Nephron progenitor cell (in vitro differentiated cells): ENCODE measurements at places on chromosomes 1 and 21.

GRCh38 chr1:173507205-173507846, 30.2 kb downstream of the PRDX6 start:
- H3K27ac ChIP-seq: peak overlapping the region; percentile 84
- no peak overlapping the region for H3K4me3 ChIP-seq
- peaks cover 7% of the 10 kb centered on the region for H3K27me3 ChIP-seq
- H3K36me3 ChIP-seq: no peaks in the 10 kb centered on the region

GRCh38 chr1:227707846-227708245, 27.3 kb downstream of the JMJD4 start:
- no peak overlapping the region for H3K27ac ChIP-seq
- no peak overlapping the region for H3K4me3 ChIP-seq
- no peaks in the 10 kb centered on the region for H3K4me1 ChIP-seq

GRCh38 chr1:160777486-160778089, 18.4 kb upstream of the LY9 start:
- peaks cover 15% of the 10 kb centered on the region for H3K4me1 ChIP-seq
- H3K27me3 ChIP-seq: no peaks in the 10 kb centered on the region
- H3K36me3 ChIP-seq: no peaks in the 10 kb centered on the region

GRCh38 chr21:41640748-41641509, 125.9 kb downstream of the RIPK4 start:
- H3K4me1 ChIP-seq: peaks cover 33% of the 10 kb centered on the region
- H3K27ac ChIP-seq: no peak overlapping the region
- no peaks in the 10 kb centered on the region for H3K36me3 ChIP-seq
- H3K27me3 ChIP-seq: no peaks in the 10 kb centered on the region
- no peak for DNase-seq
- H3K4me3 ChIP-seq: no peak overlapping the region

DNA sequence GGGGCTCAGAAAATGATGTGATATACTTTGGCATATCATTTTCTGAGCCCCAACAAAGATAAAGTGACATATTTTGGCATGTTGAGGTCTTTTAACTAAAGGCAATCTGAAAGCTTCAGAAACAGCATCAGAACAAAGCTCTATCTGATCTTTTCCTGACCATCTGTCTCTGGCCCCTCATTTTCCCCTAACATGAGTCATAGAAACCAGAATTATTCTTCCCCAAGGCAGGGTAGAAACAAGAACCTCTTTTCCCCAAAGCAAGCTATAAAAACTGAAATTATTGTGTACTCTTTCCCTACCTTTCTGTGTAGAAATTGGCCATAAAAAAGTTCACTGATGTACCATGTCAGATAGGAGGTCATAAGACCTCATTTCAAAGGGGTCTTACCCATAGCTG, 48.7 kb upstream of the PLA2G4A start:
- no peak overlapping the region for H3K4me3 ChIP-seq
- no peak overlapping the region for H3K27ac ChIP-seq
- H3K36me3 ChIP-seq: no peaks in the 10 kb centered on the region
- no peaks in the 10 kb centered on the region for H3K4me1 ChIP-seq

DNA sequence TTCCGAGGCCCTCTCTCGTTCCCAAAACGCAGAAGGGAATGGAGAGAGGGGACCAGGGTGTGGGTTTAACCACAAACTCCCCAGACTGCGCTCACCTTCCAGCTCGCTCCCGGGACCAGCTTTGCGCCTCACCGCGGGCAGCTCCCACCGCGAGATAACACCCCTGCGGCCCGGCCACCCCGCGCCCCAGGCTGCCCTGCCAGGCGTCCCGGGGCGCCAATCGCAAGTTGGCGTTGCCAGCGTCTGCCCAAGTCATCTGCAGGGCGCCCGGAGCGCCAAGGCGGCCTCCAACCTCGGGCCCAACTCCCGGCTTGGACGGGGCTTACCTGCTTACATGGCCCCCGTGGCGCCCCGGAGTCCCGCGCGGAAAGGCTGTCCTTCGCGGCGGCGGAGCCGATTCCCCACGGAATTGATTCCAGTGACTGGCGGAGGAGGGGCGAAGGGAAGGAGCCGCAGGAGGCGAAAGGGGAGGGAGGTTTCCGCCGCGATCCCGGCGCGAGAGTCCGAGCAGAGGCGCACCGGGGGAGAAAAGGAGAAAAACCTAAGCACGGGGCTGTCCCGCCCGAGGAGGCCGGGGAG, 456 bp downstream of the PTPN14 start:
- DNase-seq: peak; percentile 74
- H3K27me3 ChIP-seq: no peaks in the 10 kb centered on the region
- peak overlapping the region; percentile 99 for H3K27ac ChIP-seq
- peak overlapping the region; percentile 97 for H3K4me3 ChIP-seq
- no peaks in the 10 kb centered on the region for H3K36me3 ChIP-seq
- peaks cover 83% of the 10 kb centered on the region for H3K4me1 ChIP-seq

DNA sequence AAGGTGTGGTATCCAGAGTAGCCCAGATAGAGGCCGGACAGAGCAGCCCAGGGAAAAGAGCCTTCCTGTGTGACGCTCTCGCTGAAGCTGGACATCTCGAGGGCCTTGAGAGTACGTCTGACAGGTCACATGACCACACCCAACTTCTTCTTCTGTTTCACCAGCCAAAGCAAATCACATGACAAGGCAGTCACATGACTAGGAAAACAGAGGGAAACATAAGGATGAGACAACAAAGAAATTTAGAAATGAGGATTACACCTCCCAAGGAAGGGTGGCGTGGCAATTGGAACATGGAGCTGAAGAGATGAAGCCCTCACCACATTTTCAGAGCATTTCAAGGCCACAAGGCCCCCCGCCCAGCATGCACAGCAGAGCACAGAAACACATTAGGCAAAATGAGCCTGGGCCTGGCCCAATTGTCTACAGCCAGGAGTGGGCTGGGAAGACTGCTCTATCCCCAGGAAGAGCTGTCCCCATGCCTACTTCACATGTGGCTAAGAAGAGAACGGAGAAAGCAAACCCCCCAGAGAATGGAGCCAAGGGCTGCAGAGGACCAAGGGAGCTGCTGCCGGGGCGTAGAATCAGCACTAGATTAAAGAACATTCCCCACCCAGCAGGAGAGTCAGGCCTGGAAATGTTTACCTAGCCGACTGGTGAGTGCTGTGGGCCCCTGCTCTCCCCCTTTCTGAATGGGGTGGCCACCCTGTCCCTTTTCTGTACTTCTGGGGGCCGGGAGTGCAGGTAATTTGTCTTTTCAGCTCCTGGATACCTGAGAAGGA, 305.1 kb downstream of the NPHP4 start:
- H3K27ac ChIP-seq: no peak overlapping the region
- H3K36me3 ChIP-seq: no peaks in the 10 kb centered on the region
- no peak for DNase-seq
- no peak overlapping the region for H3K4me3 ChIP-seq
- peaks cover 56% of the 10 kb centered on the region for H3K4me1 ChIP-seq
- peaks cover 31% of the 10 kb centered on the region for H3K27me3 ChIP-seq

- DNase-seq: no peak
- no peak overlapping the region for H3K27ac ChIP-seq
- H3K36me3 ChIP-seq: peaks cover 45% of the 10 kb centered on the region
- peaks cover 18% of the 10 kb centered on the region for H3K4me1 ChIP-seq
- H3K27me3 ChIP-seq: no peaks in the 10 kb centered on the region
Observed at GRCh38 chr1:213274140-213274539, 223.1 kb downstream of the RPS6KC1 start.

GRCh38 chr1:46412893-46413595, 18.9 kb downstream of the FAAH start:
- peak overlapping the region; percentile 82 for H3K27ac ChIP-seq
- H3K27me3 ChIP-seq: peaks cover 12% of the 10 kb centered on the region
- DNase-seq: no peak
- H3K4me1 ChIP-seq: peaks cover 26% of the 10 kb centered on the region
- no peaks in the 10 kb centered on the region for H3K36me3 ChIP-seq

GRCh38 chr1:35708441-35708921, 10.2 kb downstream of the C1orf216 start:
- H3K4me3 ChIP-seq: peak overlapping the region; percentile 87
- no peaks in the 10 kb centered on the region for H3K36me3 ChIP-seq
- no peak for DNase-seq
- H3K4me1 ChIP-seq: peaks cover 17% of the 10 kb centered on the region
- H3K27me3 ChIP-seq: peaks cover 52% of the 10 kb centered on the region

- no peaks in the 10 kb centered on the region for H3K36me3 ChIP-seq
- H3K27me3 ChIP-seq: peaks cover 6% of the 10 kb centered on the region
- H3K4me3 ChIP-seq: no peak overlapping the region
- no peak for DNase-seq
Observed at GRCh38 chr1:206739411-206740076, 31.0 kb upstream of the IL19 start.

- H3K27ac ChIP-seq: no peak overlapping the region
- H3K36me3 ChIP-seq: peaks cover 31% of the 10 kb centered on the region
- DNase-seq: no peak
- no peaks in the 10 kb centered on the region for H3K27me3 ChIP-seq
- H3K4me1 ChIP-seq: peaks cover 5% of the 10 kb centered on the region
Observed at GRCh38 chr1:5865774-5866173, 126.5 kb downstream of the NPHP4 start.

DNA sequence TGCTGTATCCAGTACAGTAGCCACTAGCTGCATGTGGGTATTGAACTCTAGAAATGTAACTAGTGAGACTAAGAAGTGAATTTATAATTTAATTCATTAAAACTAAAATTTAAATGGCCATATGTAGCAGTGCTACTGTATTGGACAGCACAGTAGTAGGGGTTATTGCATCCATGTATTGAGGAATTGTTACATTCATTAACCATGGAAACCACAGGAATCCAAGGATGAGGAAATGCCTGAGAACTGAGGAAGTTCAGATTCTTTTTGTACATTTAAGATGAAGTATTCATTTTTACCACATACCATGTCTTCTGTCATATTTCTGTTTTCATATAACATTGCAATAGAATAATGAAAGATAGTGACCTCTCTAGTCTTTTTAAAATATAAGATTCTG, 2.6 kb downstream of the MTF2 start:
- no peak for DNase-seq
- H3K4me1 ChIP-seq: peaks cover 6% of the 10 kb centered on the region
- H3K27me3 ChIP-seq: no peaks in the 10 kb centered on the region
- H3K27ac ChIP-seq: no peak overlapping the region

- no peaks in the 10 kb centered on the region for H3K27me3 ChIP-seq
- peak overlapping the region; percentile 44 for H3K27ac ChIP-seq
- H3K4me3 ChIP-seq: no peak overlapping the region
- H3K4me1 ChIP-seq: peaks cover 64% of the 10 kb centered on the region
- peaks cover 39% of the 10 kb centered on the region for H3K36me3 ChIP-seq
Observed at GRCh38 chr1:156772728-156773497, 5.6 kb downstream of the PRCC start.

DNA sequence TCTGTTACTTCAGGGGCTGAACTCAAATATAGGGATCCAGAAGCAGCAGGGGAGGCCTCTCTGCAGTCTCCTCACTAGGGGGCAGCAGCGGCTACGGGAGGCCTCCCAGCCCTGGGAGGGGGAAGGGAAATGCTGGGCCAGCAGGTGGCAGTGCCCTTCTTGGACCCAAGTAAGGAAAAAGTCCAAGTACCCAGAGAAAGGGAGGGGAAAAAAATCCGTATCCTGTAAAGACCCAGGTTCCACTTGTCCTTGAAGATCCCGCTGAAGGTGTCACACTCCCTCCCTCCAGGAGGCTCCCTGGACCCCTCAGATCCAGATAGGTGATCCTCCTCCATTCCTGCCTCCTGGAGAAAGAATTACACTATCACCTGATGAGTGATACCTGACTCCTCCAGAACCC, 14.1 kb upstream of the NUAK2 start:
- peak; percentile 86 for DNase-seq
- H3K4me1 ChIP-seq: peaks cover 32% of the 10 kb centered on the region
- H3K36me3 ChIP-seq: no peaks in the 10 kb centered on the region
- peaks cover 8% of the 10 kb centered on the region for H3K27me3 ChIP-seq

GRCh38 chr21:21039624-21040170, 41.5 kb downstream of the NCAM2 start:
- no peak overlapping the region for H3K27ac ChIP-seq

- DNase-seq: no peak
- H3K27ac ChIP-seq: no peak overlapping the region
- no peak overlapping the region for H3K4me3 ChIP-seq
- no peaks in the 10 kb centered on the region for H3K36me3 ChIP-seq
Observed at GRCh38 chr1:87791931-87792740, 463.5 kb downstream of the LMO4 start.

DNA sequence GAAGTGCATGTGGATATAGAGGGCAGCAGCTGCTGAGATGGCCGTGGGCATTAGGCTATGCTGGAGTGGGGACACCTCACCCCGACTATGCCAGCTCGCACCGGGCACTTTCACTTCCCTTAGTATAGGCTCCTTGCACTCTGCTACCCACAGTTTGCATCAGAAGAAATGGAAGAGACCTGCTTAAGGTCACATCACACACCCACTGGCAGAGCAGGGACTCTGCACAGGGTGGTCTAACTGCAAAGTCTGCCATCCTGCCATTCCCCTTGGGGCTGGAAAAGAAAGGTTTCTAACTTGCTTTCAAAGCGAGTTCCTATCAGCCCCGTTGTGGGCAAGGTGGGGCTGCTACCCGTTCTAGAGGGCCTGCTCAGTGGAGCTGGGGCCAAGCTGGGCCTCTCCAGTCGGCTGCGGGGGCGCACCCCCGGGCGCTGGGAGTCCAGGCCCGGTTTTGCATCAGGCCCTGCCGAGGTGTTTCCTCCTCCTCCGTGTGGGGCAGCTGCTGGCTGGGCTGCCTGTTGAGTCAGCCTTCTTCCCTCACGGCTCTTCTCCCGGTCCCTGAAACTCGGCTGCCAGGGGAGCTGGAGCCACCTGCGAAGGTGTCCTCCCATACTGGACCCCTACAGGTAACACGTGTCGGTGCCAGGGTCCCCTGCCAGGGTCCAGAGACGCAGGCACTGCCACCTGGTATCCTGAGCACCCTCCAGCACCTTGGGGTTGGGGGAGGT, at the start of gene SYTL1:
Gene SYTL1, plus strand, starts transcription at position 498 of the 728 bp plus-strand sequence. CDS start 3,313 bp downstream, outside the sequence.
- H3K4me3 ChIP-seq: peak within 1 kb of the TSS; percentile 57
- H3K27me3 ChIP-seq: peaks cover 3% of the 10 kb centered on the region
- H3K36me3 ChIP-seq: peaks cover 5% of the 10 kb centered on the region
- H3K4me1 ChIP-seq: peaks cover 53% of the 10 kb centered on the region
- peak; percentile 55 for DNase-seq
- H3K27ac ChIP-seq: peak within 1 kb of the TSS; percentile 51

GRCh38 chr1:114026797-114027196, 47.5 kb downstream of the OLFML3 start:
- no peaks in the 10 kb centered on the region for H3K36me3 ChIP-seq
- no peaks in the 10 kb centered on the region for H3K27me3 ChIP-seq
- no peak overlapping the region for H3K27ac ChIP-seq
- H3K4me1 ChIP-seq: peaks cover 54% of the 10 kb centered on the region
- no peak overlapping the region for H3K4me3 ChIP-seq
- no peak for DNase-seq

DNA sequence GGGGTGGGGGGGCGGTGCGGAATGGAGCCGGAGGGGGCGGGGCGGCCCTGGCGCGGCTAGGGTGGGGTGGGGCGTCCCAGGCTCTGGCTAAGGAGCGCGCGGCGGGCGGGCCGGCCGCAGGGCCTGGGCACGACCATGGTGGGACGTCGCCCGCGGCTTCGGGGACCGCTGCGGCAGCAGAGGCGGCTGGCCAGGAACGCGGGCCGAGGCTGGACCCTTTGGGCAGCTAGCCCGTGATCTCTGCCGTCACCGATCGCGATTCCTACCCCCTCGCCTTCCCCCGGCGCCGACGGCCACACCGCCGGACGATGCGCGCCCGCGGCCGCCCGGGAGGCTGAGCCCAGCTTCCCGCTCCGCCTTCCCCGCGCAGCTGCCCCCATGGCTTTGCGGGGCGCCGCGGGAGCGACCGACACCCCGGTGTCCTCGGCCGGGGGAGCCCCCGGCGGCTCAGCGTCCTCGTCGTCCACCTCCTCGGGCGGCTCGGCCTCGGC, at the start of gene MAP3K21:
Gene MAP3K21, plus strand, starts transcription at position 74 of the 491 bp plus-strand sequence. Its CDS starts 305 bp downstream, at position 379.
- no peak for DNase-seq
- H3K4me1 ChIP-seq: peaks cover 10% of the 10 kb centered on the region
- no peaks in the 10 kb centered on the region for H3K36me3 ChIP-seq
- no peak within 1 kb of the TSS for H3K27ac ChIP-seq
